ENCODE measurements at places on chromosomes 2 and 18.
A peak's percentile ranks its signal among the peaks of the same experiment; 100 is the strongest.

DNA sequence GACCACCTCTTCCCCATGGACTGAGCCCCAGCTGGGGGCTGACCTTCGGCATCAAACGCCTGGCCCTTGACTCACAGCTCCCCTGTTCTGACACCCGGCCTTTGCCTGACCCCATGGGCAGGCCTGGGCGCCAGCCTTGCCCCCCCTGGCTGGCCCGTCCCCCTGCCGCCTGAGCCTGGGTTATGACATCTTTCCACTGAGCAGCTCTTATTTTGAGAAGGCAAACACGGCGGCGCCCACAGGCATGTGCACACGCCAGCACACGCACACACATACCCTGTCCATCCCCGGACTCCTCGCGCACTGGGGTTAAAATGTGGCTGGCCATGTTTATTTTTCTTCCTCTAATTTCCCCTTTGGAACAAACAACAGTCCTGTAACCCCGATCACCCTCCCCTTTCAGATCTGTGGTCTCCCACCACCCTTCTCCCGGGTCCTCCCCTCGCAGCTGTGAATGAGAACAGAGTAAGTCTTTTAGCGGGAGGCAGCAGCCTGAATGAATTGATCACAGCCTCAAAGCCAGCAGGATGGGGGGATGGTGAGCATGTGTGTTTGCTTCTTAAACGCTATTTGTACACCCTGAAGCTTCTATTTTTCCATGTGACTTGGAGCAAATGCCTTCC is 11.8 kb upstream of the ATOH8 start:
- peak; percentile 70 for DNase-seq

- DNase-seq, result peak; percentile 72
These were observed 56.5 kb upstream of the ERBB4 start for GRCh38 chr2:212595036-212595654.

- peak; percentile 32 for DNase-seq
These were observed 255.0 kb downstream of the TRIB2 start for GRCh38 chr2:12971581-12972365.

DNA sequence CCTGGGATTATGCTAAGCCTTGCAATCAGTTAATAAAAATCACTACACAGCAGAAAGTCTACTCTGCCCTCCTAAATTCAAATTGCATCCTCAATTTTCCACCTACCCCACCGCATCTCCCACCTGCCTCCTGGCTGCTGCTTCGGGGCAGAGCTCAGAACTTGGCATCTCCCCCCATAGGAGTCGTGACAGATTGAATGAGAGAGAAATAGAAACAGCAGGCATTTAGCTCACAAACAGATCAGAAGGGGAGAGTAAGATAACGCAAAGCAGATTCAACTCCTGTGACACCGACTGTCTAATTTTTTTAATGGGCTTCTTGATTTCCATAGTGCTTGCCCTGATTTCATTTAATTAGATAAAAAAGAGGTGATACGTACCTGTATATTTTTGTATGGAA is 24.7 kb upstream of the LRRC30 start:
- DNase-seq, result no peak

GRCh38 chr18:46771141-46771540 is 14.3 kb upstream of the ST8SIA5 start:
- no peak for DNase-seq
